ENCODE measurements at places on chromosomes 3 and 15. TPM values are rescaled to one million over a fixed set of nuclear protein-coding genes. Genes with fewer than 3 reads are reported as not detected.

The CEMIP gene
- 0.35 TPM for total RNA-seq

The XIRP1 gene
- total RNA-seq: not detected

The WDR6 gene
- 110 TPM for total RNA-seq

The CYP8B1 gene
- not detected for total RNA-seq

The FBXW12 gene
- not detected for total RNA-seq

The CADPS gene
- 0.31 TPM for total RNA-seq

The KLHL40 gene
- not detected for total RNA-seq

The KCNMB2 gene
- total RNA-seq: not detected

The ANKRD34C gene
- total RNA-seq: not detected

The TM4SF18 gene
- total RNA-seq: 6.1 TPM

The TRH gene
- not detected for total RNA-seq

The SKIL gene
- 32.1 TPM for total RNA-seq

The MUC20 gene
- total RNA-seq: 2.0 TPM

The PDIA5 gene
- total RNA-seq: 16.4 TPM

The AGBL1 gene
- 0.12 TPM for total RNA-seq

The SNTN gene
- not detected for total RNA-seq

DNA sequence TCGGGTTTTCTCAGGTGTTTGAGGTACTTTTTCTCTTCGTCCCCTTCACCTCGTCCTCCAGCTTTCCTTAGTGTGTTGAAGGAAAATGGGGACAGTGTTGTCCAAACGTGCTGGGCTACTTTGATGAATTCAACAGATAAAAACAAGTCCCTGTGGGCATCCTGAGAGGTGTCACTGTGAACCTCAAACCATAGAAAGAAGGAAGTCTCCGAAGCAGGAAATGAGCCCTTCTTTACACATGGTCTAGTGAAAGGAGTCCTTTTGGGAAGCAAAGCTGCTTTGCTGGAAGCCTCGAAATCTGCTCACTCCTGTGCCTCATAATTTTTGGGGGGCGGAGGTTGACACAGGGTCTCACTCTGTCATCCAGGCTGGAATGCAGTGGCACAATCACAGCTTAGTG is 10.6 kb downstream of the IL17RB start:
- ATAC-seq: no peak

DNA sequence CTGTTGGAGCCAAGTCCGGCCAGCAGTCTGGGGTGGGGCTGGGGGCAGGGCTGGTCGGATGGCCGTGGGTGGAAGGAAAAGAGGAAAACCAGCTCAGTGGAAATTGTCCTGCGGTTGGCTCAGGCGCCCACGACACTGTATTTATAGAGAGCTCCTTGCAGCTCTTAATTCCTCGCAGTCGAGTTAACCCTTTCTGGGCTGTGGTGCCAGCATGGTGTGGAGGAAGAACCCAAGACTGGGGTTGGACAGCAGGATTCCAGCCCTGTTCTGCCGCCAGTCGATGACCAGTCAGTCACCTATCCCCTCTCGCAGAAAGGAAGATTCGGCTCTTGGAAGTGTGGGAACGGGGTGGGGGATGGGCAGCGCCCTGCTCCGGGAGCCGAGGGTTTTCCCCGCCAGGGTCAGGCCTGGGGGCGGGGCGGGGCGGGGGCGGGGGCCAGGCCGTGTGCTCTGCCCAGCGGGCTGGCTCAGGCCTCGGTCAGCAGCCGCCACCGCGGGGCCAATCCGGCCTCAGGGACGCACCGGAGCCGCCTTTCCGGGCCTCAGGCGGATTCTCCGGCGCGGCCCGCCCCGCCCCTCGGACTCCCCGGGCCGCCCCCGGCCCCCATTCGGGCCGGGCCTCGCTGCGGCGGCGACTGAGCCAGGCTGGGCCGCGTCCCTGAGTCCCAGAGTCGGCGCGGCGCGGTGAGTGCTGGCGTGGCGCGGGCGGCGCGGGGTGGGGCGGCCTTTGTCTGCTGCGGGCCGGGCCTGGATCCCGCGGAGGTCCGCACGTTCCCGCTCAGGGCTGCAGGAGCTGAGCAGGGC is at the start of gene CD276:
Gene CD276 (plus strand): TSS at position 607 of the 804 bp plus-strand sequence. CDS start 15,257 bp downstream, outside the sequence.
- peak; percentile 90 for ATAC-seq

- no peak for ATAC-seq
Measured at GRCh38 chr3:171055336-171056178, 29.0 kb upstream of the SLC2A2 start.

- no peak for ATAC-seq
Measured at GRCh38 chr15:63287109-63287508, 9.7 kb downstream of the APH1B start.

GRCh38 chr3:106827515-106828213 is 549.6 kb upstream of the CCDC54 start:
- ATAC-seq: no peak

DNA sequence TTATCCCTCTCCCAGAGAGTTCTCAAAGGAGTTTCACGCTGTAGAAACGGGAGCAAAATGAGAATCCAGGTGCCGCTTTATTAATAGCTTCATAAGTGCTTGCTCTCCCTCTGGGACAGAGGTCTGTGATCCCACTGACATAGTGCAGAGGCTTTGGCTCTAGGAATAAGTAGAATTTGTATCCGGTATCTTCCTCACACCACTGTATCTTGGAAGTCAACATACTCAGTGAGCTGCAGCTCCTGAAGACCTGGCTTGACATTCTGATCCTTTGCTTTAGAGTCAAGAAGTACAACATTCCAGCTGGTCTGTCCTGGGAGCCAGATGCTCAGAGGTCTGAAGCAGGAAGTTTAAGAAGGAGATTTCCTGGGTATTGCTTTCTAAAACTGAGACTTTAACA is 323.0 kb downstream of the LPP start:
- ATAC-seq: no peak

GRCh38 chr15:31266712-31267111 is 59.9 kb upstream of the KLF13 start:
- ATAC-seq: no peak

DNA sequence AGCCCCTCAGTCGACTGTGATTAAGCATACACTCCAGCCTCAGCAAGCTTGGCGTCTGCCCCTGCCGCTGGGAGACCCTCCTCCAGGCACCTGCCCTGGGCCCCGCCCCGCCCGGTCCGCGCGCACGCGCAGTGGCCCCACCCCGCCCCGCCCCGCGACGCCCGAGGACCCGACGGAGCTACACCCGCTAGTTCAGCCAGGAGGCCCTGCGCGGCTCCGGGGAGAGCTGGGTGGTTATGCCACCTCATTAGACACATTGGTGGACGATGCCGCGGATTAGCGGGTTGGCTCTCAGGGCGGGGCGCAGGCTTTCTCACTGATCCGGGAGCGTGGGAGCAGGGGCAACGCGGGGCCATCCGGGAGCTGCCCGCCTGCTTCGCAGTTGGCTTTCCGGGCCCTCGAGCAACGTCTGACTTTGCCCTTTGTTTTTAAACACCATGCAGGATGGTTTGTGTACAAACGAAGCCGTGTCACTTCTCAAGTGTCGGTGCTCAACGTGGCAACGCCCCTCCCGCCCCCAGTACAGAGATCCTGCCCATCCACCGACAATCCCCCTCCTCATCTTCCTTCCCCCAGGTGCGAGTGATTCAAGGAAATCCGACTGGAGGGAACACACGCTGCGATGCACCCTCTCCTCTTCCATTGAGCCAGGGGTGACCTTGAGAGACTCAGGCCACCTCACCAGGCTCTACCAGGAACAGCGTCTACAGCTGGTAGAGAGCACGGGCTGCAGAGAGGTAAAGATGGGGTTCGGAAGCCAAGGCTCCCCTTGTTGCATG is 109.3 kb downstream of the SHQ1 start:
- peak; percentile 72 for ATAC-seq

DNA sequence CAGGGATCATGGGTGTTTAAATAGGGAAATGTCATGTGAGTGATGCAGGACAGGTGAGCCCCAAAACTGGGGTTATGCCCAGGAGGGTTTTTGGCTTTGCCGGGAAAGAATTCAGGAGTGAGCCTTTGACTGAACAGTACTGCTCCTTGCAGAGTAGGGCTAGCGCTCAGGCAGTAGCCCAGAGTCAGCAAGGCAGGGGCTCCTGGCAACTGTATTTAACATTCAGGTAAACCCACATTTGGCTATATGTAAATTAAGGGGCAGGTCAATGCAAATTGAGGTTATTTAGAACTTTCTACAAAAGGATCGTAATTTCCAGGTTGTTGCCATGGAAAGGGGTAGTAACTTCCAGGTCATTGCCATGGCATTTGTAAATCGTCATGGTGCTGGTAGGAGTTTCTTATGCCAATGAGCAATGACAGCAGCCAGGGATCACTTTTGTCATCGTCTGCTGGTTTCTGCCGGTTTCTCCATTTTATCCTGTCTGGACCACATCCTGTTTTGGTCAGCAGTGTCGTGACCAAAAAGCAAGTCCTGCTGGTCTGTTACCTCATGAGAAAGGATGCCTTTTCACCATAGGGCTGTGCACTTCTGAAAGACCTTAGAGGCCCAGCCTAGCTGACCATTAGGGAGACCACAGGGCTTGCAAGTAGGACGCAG is 24.3 kb downstream of the MTHFS start:
- ATAC-seq: no peak

GRCh38 chr3:120173056-120173675 is 78.9 kb upstream of the GSK3B start:
- ATAC-seq: no peak

DNA sequence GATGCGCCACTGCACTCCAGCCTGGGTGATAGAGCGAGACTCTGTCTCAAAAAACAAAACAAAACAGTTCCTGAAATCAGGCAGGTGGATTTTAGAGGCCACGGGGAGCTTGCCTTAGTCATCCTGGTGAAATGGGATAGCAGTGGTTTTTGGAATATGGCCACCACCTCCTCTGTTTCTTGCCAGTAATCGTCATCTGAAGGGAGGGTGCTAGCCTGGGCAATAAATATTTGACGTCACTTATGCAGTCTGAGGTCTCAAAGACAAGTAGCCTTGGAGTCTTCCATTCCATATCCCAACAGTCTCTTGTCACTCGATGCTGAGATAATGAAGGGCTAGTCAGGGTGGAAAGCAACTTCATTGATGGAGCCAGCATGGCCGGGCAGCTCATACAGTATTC is 55.2 kb downstream of the KCNAB1 start:
- ATAC-seq: no peak

- no peak for ATAC-seq
Measured at GRCh38 chr3:181723625-181724191, 12.0 kb downstream of the SOX2 start.

DNA sequence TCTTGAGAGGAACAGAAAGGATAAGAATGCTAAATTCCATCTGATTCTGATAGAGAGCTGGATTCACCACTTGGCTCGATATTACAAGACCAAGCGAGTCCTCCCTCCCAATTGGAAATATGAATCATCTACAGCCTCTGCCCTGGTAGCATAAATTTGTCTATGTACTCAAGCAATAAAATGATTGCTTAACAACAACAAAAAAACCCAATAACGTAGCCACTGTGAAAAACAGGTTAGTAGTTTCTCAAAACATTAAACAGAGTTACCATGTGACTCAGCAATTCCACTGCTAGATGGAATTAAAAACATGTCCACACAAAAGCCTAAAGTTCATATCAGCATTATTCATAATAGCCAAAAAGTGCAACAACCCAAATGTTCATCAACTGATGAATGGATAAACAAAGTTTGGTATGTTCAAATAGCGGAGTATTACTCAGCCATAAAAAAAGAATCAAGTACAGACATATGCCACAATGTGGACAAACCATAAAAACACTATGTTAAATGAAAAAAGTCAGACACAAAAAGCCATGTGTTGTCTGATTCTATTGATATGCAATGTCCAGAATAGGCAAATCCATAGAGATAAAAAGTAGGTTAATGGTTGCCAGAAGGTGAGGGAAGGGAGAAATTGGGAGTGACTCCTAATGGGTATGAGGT is 16.8 kb downstream of the BCL2L10 start:
- peak; percentile 70 for ATAC-seq

- no peak for ATAC-seq
Measured at GRCh38 chr3:13654330-13655060, 105.6 kb downstream of the FBLN2 start.

DNA sequence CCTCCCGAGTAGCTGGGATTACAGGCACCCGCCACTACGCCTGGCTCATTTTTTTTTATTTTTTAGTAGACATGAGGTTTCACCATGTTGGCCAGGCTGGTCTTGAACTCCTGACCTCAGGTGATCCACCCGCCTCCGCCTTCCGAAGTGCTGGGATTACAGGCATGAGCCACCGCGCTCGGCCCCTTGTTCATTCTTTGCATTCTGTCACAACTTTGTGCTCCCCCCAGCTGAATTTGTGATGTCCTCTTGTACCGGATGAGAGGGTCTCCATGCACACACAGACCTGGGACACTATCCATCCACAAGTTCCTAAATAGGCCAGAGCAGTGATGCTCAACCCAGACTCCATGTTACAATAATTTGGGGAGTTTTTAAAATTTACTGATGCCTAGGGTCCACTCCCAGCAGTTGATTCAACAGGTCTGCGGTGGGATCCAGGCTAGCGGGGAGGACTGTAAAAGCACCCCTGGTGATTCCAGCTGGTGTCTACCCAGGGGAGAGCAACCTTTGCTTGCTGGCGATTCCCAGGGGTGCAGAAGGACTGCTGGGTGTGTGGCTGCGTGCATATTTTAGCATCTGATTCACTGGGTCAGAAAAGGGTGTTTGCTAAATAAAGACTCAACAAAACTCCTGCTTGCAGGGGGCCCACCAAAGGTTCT is 1.0 kb downstream of the RASSF1 start:
- ATAC-seq: no peak

DNA sequence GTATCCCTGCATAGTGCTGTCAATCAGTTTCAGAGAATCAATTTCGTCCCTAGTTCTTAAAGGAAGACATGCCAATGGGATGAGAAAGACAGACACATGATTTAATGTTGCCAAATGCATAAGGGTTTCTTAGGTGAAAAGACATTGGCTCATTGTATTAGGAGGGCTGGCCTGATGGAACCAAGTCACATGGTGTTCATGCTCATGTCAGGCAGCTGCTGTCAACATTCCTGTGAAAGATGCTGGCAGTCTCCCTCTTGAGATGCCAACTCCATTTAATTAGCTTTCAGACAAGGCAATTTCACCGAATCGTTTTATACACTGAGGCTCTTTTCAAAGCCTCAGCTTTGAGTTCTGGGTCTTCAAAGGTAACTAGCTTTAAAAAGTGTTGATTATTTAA is 16.1 kb upstream of the IL1RAP start:
- no peak for ATAC-seq

- no peak for ATAC-seq
Measured at GRCh38 chr3:15216501-15216900, 10.5 kb downstream of the CAPN7 start.

DNA sequence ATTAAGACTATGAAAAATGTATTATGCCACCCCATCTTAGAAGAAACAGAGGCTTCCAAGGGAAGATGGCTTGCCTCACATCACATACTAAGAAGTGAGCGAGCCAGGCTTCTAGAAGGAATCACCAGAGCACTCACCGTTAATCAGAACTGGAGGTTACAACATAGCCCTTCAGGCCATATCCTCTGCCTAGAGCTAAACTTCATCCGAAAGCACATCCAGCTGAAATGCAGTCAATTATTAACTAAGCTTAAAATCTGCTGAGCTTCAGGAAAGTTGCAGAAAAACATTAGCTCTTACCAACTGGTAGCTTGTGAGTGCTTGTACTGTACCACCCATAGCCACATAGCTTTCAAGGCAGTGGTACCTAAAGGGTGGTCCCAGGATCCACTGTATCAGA is 483.2 kb downstream of the TBL1XR1 start:
- no peak for ATAC-seq

- ATAC-seq: no peak
Measured at GRCh38 chr3:139129892-139130291, 85.2 kb upstream of the PRR23C start.

GRCh38 chr3:141632779-141633374 is 105.2 kb upstream of the RNF7 start:
- ATAC-seq: no peak

- no peak for ATAC-seq
Measured at GRCh38 chr3:148625991-148626390, 71.7 kb upstream of the AGTR1 start.

All from gastroesophageal sphincter (tissue), 4 donors.